ENCODE measurements at places on chromosomes 5 and 9.

- peak; percentile 80 for DNase-seq
Observed at GRCh38 chr5:14809369-14810155, 62.0 kb downstream of the ANKH start.

- no peak for DNase-seq
Observed at GRCh38 chr9:137604345-137605086, 970 bp upstream of the ARRDC1 start.

DNA sequence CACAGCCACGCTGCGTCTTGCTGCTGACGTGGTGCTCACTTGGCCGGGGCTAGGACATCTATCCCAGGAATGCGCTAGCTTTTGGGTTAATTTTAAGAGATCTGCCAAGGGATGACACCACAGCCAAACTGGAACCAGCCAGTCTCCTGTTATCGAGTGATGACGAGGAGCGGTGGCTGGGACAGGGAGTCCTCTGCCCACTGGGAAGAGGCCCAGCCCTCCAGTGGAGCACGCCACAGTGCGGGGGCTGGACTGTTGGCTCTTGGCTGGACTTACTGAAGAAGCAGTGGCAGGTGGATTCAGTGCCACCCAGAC is 55.1 kb upstream of the PHYKPL start:
- DNase-seq, result no peak

GRCh38 chr5:141496038-141496437 is 7.2 kb downstream of the PCDHGC5 start:
- no peak for DNase-seq

DNA sequence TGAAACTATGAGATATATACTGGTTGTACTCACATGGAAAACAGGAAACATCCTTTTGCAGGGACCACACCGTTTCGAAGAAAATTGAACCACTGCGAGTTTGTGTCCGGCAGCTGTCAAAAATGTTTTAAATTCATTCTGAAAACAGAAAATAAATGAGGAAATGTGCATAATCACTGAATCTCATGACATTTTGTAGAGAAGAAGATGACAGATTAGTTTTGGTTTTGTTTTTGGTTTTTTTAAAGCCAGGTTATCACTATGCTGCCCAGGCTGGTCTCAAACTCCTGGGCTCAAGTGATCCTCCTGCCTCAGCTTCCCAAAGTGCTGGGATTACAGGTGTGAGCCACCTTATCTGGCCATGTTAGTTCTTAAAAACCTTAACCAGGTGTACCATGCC is 3.5 kb downstream of the TXNDC8 start:
- DNase-seq, result no peak

- no peak for DNase-seq
Observed at GRCh38 chr5:51958473-51958872, 575.2 kb downstream of the ISL1 start.

DNA sequence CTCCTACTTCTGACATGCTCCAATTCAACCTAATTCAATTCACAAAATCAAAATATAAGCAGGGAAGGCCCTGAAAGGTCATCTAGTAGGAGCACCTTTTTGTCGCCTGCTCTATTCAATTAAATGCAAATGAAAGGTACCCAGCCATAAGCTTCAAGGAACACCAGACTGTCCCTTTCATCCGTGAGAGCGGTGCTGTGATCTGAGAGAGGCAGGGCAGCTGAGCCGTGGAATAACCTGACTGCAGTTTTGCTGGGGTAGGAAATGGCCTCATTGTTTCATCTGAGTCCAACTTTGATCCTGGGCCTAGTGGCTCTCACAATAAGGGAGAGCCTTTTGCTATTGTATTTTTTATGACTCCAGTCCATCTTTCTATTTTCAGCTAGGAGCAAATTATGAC is 39.8 kb upstream of the GLRA1 start:
- DNase-seq, result no peak

- no peak for DNase-seq
Observed at GRCh38 chr9:131800843-131801242, 61.0 kb upstream of the RAPGEF1 start.

- peak; percentile 83 for DNase-seq
Observed at GRCh38 chr9:92954049-92954861, 6.9 kb downstream of the FGD3 start.

Measured in stimulated activated CD8-positive, alpha-beta memory T cell treated with anti-CD3 and anti-CD28 coated beads, Interleukin-4, amount 100 ng/mL, for 48 hours (primary cell).